Uterus (tissue), 4 donors: ENCODE measurements at places on chromosomes 7 and 10. TPM values are rescaled to one million over a fixed set of nuclear protein-coding genes. Genes with fewer than 3 reads are reported as not detected.

The IL15RA gene
- 1.6 TPM for total RNA-seq

GRCh38 chr7:25901658-25902057, 250.3 kb upstream of the NFE2L3 start:
- no peak for DNase-seq

GRCh38 chr7:98831641-98832221, 38.1 kb downstream of the TMEM130 start:
- no peak for DNase-seq

- DNase-seq: no peak
Measured at GRCh38 chr10:85284778-85285770, 956.7 kb downstream of the CCSER2 start.

- no peak for DNase-seq
Measured at GRCh38 chr10:100022403-100022802, 12.7 kb upstream of the DNMBP start.

GRCh38 chr7:147509541-147510200, 1080.9 kb upstream of the C7orf33 start:
- DNase-seq: no peak

The OPN1SW gene
- total RNA-seq: not detected

GRCh38 chr7:157096286-157097055, 42.3 kb upstream of the UBE3C start:
- no peak for DNase-seq

The OR6V1 gene
- total RNA-seq: not detected

The HOXA5 gene
- 14.8 TPM for total RNA-seq

DNA sequence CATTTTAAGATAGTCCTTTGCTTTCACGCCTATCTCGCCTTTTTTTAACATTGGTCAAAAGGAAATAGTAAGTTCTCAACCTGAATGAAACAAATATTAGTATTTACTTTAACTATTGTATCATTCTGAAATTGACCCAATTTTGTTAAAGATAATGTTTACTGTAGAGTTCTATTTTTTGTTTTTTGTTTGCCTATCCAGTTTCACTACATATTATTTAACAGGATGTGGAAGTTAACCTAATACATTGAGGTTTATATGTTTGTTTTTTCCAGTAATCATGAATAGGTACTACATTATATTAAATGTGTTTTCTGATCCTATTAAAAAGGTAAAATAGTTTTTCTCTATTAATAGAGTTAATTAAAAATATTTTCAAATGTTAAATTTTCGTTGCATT, 26.5 kb downstream of the ACSM6 start:
- no peak for DNase-seq

The PTF1A gene
- total RNA-seq: not detected

The MAGI2 gene
- total RNA-seq: 20.5 TPM

DNA sequence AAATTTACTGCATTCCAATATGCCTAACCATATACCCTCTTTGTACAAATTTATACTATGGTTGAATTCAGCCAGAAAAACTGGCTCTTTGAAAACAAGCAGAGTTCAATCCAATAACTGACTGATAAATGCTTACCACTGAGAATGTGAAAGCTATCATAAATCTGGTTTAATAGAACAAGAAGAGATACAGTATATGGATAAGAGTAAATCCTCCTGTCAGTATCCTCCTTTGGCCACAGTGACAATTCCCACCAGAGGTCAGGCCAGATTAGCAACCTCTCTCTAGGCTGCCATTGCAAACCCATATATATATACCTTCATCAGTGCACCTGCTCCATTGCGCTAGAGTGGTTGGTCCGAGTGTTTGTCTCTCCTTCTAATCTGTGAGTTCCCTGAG, 647.2 kb downstream of the GRM8 start:
- no peak for DNase-seq

DNA sequence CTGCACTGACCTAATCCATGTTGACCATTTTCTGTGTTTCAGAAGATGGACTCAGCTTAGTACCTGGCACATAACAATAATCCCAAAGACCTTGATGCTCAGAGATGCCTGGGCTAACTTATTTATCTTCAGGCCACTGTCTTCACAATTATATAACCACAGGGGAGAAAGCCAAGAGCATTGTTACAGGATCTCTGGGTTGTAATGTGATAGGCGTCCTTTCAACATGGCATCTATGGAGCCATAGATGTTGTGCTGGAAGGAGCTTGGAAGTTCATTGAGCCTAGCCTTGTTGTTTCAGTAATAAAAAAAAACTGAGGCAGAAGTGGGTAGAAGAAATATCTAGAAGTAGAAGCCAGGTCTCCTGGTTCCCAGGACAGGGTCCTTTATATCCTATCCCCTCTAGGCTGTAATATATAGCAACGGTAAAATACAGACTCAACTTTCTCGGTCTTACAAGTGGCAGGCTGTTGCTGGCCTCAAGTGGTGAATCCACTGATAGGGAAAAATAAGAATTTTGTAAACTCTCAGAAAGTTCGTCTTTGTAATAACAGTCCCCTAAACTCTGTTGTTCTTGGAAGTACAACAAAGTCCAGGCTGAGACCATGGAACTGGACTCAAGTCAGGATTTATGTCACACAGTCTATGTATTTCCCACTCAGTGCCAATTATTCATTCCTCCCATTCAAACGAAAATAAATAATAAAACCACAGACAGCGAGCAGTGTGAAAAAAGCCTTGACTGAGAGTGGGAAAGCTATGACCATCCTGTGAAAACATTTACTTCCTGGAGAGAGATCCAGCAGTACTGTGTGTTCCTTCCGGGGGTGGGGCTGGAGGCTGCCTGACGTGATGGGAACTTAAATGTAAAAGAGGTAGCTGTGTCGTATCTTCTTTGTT, 277.6 kb downstream of the REEP3 start:
- peak; percentile 28 for DNase-seq

- DNase-seq: no peak
Measured at GRCh38 chr7:68929781-68930261, 668.5 kb upstream of the AUTS2 start.

The CNNM1 gene
- total RNA-seq: 0.88 TPM

DNA sequence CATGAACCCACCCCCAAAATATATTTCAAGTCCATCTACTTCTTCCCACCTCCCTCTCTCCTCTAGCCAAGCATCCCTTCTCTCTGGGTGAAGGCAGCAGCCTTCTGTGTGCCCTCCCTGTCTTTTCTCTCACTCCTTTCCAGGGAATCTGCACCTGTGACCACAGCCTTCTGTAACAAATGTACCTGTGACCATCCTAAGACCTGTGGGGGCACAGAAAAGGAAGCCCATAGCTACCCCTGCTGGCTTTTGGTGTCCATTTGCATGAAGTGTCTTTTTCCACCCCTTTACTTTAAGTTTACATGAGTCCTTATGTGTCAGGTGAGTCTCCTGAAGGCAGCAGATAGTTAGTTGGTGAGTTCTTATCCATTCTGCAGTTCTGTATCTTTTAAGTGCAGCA, 2.0 kb upstream of the TBXAS1 start:
- DNase-seq: no peak

GRCh38 chr10:90126256-90126595, 424.8 kb downstream of the KIF20B start:
- DNase-seq: no peak

DNA sequence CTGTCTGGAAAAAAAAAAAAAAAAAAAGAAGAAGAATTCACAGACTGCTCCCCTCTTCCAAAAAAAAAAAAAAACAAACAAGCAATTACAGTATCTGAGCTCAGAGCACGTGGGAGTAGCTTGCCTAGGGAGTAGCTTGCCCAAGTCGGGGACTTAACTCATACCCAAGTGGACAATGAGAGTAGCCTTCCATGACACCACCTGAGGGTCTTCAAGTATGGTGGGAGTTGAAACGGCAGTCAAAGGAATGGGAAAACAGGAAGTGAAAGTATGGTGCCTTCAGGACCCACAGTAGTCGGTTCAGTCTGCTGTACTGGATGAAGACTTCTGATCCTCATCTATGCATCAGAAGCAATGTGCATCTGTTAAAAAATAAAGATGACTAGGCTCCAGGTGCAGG, 10.6 kb downstream of the VOPP1 start:
- DNase-seq: no peak

GRCh38 chr7:115940460-115941060, 90.0 kb downstream of the TFEC start:
- DNase-seq: no peak

DNA sequence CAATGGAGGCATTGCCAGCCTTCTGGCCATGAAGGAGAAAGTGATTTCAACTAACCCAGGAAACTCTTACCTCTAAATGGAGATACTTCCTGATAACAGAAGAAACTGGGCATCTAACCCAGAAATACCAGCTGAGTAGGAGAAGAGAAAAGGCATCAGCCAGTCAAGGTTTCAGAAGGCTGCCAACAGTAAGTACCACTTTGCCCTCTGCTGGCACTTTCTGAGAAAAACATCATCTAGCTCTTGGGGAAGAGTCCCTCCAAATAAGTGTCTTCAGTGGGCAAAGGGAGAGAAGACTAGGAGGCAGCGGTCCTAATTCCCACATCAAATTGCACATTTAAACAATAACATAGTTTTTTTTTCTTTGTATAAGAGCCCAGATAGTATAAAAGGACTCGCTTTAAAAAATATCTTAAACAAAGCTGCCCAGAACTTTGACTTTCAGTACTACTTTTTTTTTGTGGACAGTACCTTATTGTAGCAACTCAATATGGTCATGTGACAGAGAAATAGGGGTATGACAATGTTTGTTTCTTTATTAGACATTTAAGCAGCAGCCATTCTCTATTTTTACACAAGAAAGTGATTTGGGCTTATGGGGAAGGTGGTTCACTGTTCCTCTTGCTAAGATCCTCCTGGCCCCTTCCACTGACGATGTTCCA, 157.3 kb downstream of the CTTNBP2 start:
- no peak for DNase-seq

GRCh38 chr10:51162002-51162401, 87.7 kb downstream of the PRKG1 start:
- DNase-seq: no peak

DNA sequence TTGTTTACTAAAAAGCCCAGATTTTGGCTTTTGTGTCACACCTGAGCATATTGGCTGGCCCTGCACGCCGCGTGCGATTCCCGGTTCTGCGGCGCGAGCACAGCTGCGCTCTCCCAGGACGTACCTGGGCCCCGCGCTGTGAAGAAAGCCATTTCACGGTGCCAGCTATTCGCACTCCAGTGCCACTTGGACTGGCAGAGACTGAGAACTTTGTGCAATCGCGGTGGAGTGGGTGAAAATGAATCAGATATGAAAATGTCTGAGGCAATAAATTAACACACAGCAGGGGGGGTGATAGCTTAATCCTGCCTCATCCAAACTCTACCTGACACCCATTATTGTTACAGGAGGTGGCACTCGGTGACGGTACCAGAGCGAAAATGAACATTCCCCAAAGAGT, 330.1 kb upstream of the MGMT start:
- DNase-seq: no peak

DNA sequence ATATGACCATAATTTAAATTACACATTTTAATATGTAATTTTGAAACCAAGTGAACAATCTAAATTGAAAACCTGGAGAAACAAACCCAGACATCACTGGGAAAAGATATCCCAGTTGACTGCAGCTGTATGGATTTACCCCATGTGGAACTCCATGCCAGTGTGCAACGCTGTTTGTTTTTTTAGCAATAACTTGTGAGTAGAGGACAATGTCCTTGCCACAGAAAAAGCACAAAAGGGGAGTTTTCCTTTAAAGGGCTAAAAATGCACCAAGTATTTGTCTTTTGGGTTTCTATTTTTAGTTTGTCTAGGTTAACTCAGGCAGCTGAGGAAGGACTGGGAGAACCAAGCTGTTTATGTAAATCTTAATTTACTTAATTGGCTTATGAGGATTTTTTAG, 15.1 kb upstream of the COL17A1 start:
- no peak for DNase-seq

GRCh38 chr7:22445140-22445743, 54.7 kb downstream of the STEAP1B start:
- DNase-seq: peak; percentile 36

The ABCC2 gene
- 1.4 TPM for total RNA-seq

DNA sequence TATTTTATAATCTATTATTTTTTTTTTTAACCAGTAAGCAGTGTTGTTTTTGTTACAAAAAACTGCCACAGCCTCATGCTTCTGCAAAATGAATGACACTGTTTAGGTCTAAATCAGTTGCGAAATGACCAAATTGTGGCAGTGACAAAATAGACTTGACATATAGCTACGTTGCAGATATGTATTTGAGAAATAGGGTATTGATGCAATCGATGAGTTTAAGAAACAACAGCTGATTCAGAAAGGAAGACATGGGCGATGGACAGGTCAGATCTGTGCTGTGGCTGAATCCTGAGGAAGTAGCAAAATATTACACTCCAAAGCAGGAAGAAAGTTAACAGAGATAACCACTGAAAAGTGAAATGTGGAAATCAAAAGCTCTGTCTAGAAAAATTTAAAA, 89.0 kb upstream of the STEAP4 start:
- no peak for DNase-seq

The CUBN gene
- 9.5 TPM for total RNA-seq
